ENCODE measurements at places on chromosomes 4 and X. TPM values are rescaled to one million over a fixed set of nuclear protein-coding genes. Genes with fewer than 3 reads are reported as not detected.

The VCX gene
- total RNA-seq: not detected

The RBM46 gene
- not detected for total RNA-seq

The GPR78 gene
- total RNA-seq: 0.52 TPM

The AKAP4 gene
- total RNA-seq: 1.0 TPM

The CXCL6 gene
- not detected for total RNA-seq

The PCDH18 gene
- 57.4 TPM for total RNA-seq

The SPIN3 gene
- 11.0 TPM for total RNA-seq

The PAK3 gene
- total RNA-seq: 4.7 TPM

The RPGR gene
- 6.3 TPM for total RNA-seq

The STATH gene
- not detected for total RNA-seq
